CD4-positive, alpha-beta T cell treated with Interleukin-21 for 1 hour (primary cell): ENCODE measurements at places on chromosomes 5 and 9.

DNA sequence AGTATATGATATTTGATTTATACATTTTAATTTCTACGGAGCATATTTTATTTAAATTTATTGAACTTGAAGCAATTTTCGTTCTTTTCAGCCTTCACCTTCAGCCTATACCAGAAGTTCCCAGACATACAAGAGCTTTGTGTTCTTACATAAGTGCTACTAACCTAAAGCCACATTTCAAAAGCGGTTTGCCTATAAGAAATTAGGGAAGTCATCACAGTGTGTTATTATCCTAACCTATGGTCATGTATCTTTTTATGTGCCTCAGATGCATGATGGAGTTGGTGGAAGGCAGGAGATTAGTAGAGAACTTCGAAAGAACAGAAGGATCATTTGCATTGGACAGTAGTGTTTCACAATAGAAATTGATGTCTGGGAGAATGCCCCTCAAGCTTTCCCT is 3.1 kb downstream of the KIF2A start:
- no peak for DNase-seq

- no peak for DNase-seq
Observed at GRCh38 chr9:103700195-103700962, 393.7 kb upstream of the SMC2 start.

GRCh38 chr5:89934069-89934468 is 475.5 kb downstream of the CETN3 start:
- DNase-seq, result no peak

DNA sequence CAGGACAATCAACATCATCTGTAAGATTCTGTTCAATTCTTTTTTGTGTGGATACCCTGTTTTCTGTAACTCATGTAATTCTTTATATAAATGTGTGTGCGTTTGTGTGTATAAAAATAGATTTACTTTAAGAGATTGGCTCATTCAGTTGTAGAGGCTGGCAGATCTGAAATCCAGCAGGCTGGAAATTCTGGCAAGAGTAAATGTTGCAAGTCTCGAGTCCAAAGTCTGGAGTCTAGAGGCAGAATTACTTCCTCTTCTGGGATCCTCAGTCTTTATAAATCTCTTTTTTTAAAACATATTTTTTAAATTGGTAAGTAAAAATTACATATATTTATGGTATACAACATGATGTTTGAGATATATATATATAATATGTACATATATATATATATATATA is 202.1 kb upstream of the TMEM161B start:
- no peak for DNase-seq

DNA sequence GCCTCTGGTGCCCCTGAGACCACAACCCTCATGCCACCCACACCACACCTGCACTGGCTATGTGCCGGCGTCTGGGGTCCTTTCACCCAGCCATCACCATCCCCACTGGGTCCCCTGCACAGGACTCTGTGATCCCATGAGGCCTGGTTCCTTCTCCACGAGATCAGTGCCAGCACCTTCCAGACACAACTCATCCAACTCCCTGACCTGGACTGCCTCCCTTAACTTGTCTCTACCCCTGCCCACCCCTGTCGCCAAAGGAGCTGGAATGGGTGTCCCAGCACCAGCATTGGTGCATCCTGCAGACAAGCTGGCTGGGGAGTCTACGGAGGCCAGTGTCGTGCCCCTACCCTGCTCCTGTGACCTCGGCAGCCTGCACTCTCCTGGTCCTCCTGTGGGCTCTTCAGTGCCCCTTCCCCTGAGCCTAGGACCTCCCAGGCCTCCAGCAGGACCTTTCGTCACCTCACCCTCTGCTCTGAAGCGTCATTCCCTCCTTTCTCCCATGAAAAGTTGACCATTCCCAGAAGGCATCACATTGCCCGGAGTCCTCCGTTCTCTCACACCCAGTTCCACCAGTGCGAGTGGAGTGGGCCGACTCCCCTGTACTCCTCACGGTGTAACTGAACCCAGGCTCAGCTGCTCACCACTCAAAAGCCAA is 87.7 kb downstream of the NSUN2 start:
- no peak for DNase-seq

- no peak for DNase-seq
Observed at GRCh38 chr5:141709699-141710267, 27.8 kb upstream of the ARAP3 start.

GRCh38 chr9:91412941-91413340 is 10.7 kb downstream of the NFIL3 start:
- DNase-seq, result no peak

DNA sequence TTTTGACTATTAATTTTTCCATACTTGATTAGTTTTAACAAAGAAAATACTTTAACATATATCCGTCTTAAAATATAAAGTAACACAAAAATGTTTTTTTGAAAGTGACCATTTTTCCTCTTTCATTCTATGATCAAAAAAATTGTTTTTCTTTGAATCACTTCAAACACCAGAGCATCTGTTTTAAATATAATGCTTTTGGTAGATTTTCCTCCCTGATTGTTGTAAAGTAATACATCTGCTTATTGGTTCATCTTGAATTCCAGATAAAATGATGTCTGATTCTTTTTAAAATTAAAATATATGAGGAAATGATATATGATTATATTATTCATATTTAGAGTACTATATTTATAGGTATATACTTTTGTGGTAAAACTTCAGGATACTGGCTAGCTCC is 76.2 kb upstream of the LPAR1 start:
- DNase-seq, result no peak

- DNase-seq, result no peak
Observed at GRCh38 chr5:141182248-141182647, at the start of gene PCDHB16. Gene PCDHB16 (plus strand): TSS chr5:141182387. CDS start chr5:141182560, 173 bp downstream.

DNA sequence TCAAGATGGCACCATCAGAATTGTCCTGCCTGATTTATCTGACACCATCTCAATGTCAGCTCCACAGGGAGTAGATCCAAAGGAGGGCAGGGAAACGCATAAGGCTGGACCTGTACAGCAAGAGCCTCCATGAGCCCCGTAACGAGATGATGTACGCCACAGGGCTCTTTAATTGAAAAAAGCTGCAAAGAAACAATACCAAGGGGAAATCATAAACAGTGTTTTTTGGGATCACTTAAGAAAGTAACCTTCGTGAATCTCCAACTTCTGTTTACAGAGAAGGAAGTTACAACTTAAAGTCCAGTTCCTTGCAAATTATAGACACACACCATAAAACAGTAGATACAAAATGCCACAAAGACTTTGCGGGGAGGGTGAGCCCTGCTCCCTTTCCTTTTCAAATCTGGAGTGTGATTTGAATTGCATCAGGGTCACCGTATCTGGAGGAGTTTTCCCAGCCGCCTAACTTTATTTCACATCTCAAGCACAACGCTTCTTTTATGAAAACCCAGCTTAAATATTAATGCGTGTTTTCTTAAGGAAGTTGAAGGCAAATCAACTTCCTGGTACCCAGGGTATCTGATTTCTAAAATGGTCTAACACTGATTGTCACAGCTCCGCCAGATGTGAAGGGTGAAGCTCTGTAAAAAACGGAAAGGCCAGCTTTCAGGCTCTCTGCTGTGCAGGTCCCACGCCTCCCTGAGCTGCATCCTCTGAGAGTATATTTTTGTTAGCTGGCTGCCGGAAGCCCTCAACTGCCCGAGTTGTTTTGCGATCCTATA is 88.9 kb downstream of the EBF1 start:
- DNase-seq, result no peak

DNA sequence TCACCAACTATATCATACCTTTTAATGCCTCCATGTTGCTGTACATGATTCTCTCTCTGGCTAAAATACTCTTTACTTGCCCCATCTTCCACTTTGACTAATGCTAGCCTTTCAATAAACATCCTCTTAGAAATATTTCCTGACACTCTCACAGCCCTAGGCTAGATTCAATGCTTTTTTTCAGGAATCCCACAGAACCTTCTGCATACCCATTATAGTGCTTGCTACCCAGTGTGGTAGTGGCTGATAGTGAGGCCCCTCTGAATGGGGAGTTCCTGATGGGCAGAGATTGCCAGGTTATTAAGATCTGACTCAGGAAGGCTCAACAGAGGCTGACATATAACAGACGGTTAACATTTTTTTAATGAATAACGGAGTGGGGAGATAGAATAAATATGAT is 11.6 kb downstream of the SSBP2 start:
- no peak for DNase-seq

DNA sequence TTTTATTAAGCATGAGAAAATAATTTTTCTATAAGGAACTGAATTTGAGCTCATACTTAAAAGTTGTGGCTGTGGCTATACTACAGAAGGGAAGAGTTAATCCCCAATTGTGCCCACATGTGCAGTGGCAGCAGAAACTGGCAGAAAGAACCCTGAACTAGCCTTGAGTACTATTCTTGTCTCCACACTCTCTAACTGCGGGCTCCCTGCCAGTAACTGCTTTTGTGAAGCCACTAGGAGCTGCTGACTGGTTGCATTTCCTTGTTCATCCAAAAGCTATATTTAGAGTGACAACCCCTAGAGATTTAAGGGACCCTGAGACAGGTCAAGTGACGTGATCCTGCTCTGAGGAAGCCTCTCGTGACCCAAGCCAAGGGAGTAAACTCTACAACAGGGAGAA is 238.6 kb downstream of the ELAVL2 start:
- DNase-seq, result no peak

DNA sequence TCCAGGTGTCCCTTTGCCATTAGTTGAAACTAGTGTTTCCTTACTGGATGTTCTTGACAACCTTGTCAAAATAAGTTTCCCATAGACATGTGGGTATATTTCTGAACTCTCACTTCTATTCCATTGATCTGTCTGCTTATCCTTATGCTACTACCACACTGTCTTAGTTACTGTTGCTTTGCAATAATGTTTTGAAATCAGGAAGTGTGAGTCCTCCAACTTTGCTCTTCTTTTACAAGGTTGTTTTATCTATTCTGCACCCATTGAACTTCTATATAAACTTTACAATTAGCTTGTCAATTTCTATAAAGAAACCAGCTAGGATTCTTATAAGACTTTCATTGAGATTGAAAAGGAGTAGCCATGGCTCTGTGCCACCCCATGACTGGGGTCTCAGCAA is 24.3 kb downstream of the CD14 start:
- no peak for DNase-seq

- no peak for DNase-seq
Observed at GRCh38 chr5:2011481-2012411, 129.0 kb upstream of the IRX4 start.

DNA sequence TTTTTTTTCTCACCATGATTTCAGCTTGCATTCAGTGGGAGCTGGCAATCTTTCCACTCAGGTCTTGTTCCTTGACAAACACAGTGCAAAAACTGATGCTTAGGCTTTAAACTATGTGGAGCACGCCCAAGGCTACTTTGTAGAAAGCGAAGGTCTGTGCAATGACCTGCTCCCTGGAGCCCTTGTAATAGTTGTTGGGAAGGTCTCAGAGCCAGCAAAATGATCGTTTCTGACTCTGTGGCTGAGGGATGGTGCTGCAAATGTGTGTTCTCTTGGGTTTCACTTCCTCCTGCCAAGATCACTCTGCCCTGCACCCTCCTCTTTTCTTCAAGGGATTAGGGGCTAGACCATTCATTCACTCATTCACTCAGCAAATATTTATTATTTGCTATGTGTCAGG is 249.7 kb upstream of the MAP3K1 start:
- DNase-seq, result no peak

GRCh38 chr9:131554843-131555351 is 9.6 kb downstream of the PRRT1B start:
- no peak for DNase-seq

DNA sequence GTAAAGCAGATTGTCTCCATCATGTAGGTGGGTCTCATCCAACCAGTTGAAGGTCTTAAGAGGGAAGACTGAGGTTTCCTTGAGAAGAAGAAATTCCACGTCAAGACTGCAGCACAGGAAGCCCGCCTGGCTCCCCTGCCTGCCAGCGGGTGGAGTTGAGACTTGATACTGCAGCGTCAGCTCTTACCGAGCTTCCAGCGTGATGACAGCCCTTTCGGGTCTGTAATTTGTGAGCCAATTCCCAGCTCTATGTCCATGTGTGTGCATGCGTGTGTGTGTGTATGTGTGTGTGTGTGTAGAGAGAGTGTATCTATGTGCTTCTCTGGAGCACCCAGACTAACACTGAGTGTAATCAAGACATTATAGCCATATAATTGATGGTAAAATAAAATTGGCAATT is 379.7 kb upstream of the IRX2 start:
- no peak for DNase-seq

GRCh38 chr5:37211661-37212060 is 37.5 kb downstream of the CPLANE1 start:
- no peak for DNase-seq

- no peak for DNase-seq
Observed at GRCh38 chr9:114308361-114308950, 14.4 kb upstream of the ORM1 start.

DNA sequence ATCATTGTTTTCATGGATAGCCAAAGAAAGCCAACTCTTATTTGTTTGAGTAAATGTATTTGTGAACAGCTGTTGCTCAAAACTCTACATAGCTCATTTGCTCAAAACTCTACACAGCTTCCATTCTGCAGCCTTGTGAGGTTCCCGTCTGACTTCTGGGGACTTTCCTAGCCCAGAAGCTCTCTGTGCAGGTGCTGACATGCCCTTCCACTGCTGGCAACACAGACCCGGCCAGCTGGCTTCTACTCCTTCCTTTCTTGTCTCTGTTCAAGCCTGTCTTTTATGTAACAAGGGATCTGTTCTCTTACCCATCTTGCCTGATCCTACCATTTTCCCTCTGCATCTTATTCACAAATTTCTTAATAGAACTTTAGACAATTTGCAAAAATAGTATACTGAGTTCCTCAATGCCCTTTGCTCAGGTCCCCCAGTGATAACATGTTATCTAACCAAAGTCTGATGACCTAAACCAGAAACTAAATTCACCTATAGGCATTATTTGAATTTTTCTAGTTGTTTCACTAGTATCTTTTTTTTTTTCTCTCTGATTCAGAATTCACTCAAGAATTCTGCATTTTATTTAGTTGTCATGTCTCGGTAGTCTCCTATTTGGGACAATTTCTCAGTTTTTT is 556.5 kb upstream of the SEMA6A start:
- no peak for DNase-seq

DNA sequence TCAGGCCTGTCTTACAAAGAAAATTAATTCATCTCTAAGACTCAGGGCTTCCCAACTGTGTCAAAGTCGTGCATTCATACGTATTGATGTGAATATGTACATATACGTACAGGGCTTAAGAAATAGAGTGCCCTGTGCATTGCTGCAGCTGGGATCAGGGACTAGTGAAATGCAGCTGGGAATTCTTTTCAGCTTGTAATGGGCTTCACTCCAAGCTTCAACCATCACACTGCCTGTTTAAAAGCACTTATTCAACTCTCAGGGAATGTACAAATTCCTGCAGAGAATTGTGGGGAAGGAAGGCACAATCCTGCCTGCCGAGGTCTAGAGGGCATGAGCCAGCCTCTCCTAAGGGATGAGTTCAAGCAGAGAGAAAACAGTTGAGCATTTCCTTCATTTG is 59.6 kb upstream of the MAN2A1 start:
- DNase-seq, result no peak

DNA sequence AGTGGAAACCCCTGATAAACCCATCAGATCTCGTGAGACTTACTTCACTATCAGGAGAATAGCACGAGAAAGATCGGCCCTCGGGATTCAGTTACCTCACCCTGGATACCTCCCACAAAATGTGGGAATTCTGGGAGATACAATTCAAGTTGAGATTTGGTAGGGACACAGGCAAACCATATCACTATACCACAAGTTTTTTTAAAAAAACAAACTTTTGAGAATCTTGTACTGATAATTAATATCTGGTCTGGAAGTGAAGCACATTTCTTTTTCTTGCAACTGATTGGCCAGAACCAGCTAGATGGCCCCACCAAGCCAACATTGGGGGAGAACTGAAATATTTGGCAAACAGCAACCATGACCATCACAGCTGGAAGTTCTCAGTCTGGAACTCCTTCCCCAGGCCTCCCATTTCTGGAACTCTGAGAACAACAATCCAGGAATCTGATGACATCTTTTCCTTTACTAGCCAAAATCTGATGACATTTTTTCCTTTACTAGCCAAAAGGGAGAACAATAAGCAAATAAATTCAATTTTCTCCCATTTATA is 51.8 kb upstream of the CDKN2B start:
- no peak for DNase-seq
